ENCODE measurements at places on chromosomes 13 and 19. TPM values are rescaled to one million over a fixed set of nuclear protein-coding genes. Genes with fewer than 3 reads are reported as not detected.

DNA sequence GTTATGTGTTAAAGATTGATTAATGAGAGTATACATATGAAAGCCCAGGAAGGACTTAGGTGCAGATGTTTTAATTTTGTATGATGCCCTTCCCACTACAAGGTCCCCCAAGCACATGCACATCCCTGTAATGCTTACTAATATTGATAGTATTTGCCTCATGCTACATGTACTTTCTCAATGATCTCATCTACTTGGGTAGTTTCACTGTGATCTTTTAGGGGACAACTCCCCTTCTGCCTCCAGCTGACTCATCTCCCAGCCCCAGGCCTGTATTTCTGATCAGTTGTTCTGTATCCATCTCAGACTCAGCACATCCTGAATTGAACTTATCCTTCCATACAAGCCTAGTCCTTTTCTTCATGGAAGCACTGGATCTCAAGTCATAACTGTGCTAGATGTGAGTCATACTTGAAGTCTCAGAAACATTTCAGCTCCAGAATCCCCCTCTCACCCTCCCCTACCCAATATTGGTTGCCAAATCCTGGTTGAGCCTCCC is 49.4 kb upstream of the INTS6 start:
- no peak overlapping the region for H3K4me3 ChIP-seq
- no peak overlapping the region for H3K27ac ChIP-seq
- H3K36me3 ChIP-seq, result no peaks in the 10 kb centered on the region
- no peak for DNase-seq
- H3K4me1 ChIP-seq, result no peaks in the 10 kb centered on the region

The DOCK6 gene
- 138 TPM for total RNA-seq

GRCh38 chr13:48961379-48961778 is 14.3 kb upstream of the FNDC3A start:
- no peaks in the 10 kb centered on the region for H3K27me3 ChIP-seq
- no peak for DNase-seq
- no peak overlapping the region for H3K4me3 ChIP-seq
- H3K4me1 ChIP-seq, result no peaks in the 10 kb centered on the region
- no peaks in the 10 kb centered on the region for H3K36me3 ChIP-seq

DNA sequence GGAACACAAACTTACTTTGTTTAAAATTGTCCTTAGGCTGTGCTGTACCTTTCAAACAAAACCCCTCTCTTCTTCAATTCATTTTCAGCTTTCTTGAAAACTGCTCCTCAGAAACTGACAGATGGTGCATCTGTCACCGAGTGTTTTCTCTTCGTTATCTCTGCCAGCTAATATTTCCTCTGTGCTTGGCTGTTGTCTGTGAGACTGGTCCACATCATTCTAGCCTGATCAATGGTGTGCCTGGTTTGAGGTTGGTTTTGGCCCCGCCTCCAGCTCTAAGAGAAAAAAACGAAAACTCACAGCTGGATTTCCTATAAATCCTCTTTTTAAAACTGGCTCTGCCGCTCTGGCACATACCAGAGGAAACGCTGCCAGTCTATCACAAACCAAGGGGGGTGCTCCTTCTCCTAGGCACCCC is 79.7 kb downstream of the STARD13 start:
- H3K4me1 ChIP-seq, result peaks cover 44% of the 10 kb centered on the region
- peak overlapping the region; percentile 37 for H3K4me3 ChIP-seq
- no peaks in the 10 kb centered on the region for H3K27me3 ChIP-seq
- H3K27ac ChIP-seq, result peak overlapping the region; percentile 74

The GCDH gene
- 21.0 TPM for total RNA-seq

- DNase-seq, result no peak
- H3K27ac ChIP-seq, result no peak overlapping the region
- H3K4me1 ChIP-seq, result peaks cover 12% of the 10 kb centered on the region
- H3K4me3 ChIP-seq, result no peak overlapping the region
- no peaks in the 10 kb centered on the region for H3K27me3 ChIP-seq
Observed at GRCh38 chr19:44592451-44592890, 20.9 kb upstream of the IGSF23 start.

DNA sequence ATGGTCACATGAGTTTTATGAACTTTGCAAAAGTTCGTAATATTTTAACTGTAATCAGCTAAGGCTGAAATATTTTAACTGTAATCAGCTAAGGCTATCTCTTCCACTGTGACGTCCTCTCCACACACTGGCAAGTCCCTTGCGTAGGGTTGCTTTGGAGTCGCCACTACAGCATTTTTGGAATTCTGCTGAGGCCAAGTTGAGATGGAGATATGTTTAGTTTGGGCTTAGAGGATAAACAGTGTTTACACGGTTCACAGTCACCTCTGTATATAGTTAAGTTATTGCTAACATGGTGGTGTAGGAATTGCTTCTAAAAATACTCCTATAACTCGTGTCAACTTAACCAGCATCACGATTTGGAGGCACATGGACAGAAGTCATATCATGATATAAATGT is 143.6 kb upstream of the SERP2 start:
- no peak overlapping the region for H3K27ac ChIP-seq
- no peak for DNase-seq
- H3K36me3 ChIP-seq, result no peaks in the 10 kb centered on the region
- H3K4me3 ChIP-seq, result no peak overlapping the region

- H3K4me3 ChIP-seq, result no peak overlapping the region
- peaks cover 57% of the 10 kb centered on the region for H3K27me3 ChIP-seq
- no peak for DNase-seq
- no peaks in the 10 kb centered on the region for H3K4me1 ChIP-seq
Observed at GRCh38 chr13:112079696-112080095, 12.7 kb downstream of the SOX1 start.

- DNase-seq, result no peak
- H3K36me3 ChIP-seq, result peaks cover 44% of the 10 kb centered on the region
- H3K4me1 ChIP-seq, result peaks cover 5% of the 10 kb centered on the region
- no peak overlapping the region for H3K27ac ChIP-seq
- no peaks in the 10 kb centered on the region for H3K27me3 ChIP-seq
- H3K4me3 ChIP-seq, result no peak overlapping the region
Observed at GRCh38 chr19:18312092-18312534, 10.8 kb downstream of the LSM4 start.

GRCh38 chr13:39510316-39510695 is 92.7 kb downstream of the LHFPL6 start:
- peaks cover 6% of the 10 kb centered on the region for H3K4me1 ChIP-seq
- DNase-seq, result no peak
- no peaks in the 10 kb centered on the region for H3K27me3 ChIP-seq
- no peak overlapping the region for H3K27ac ChIP-seq
- no peaks in the 10 kb centered on the region for H3K36me3 ChIP-seq

DNA sequence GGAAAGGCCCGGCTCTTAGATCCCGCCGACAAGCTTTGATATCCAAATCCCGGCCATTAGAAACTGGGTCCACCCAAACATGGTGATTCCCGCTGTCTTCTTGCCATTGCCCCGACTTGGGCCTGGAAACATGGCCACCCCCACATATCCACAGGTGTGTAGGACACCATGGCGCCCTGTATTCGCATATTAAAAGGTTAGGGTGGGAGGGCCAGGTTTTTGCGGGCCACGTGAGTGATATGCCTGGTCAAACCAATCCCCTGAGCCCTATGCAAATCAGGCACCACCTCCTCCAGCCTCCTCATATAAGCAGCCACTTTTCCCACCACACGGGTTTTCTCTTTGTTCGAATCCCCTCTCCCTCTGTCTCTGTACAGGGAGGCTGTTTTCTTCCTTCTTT is 766.4 kb downstream of the UQCRFS1 start:
- H3K4me1 ChIP-seq, result no peaks in the 10 kb centered on the region
- H3K27me3 ChIP-seq, result no peaks in the 10 kb centered on the region
- DNase-seq, result no peak
- H3K36me3 ChIP-seq, result no peaks in the 10 kb centered on the region
- H3K27ac ChIP-seq, result no peak overlapping the region

GRCh38 chr13:77218274-77218673 is 108.6 kb downstream of the MYCBP2 start:
- no peaks in the 10 kb centered on the region for H3K4me1 ChIP-seq
- no peak for DNase-seq
- H3K27me3 ChIP-seq, result no peaks in the 10 kb centered on the region
- H3K4me3 ChIP-seq, result no peak overlapping the region
- H3K27ac ChIP-seq, result no peak overlapping the region

GRCh38 chr19:49468746-49469447 is 5.1 kb upstream of the FLT3LG start:
- peaks cover 20% of the 10 kb centered on the region for H3K36me3 ChIP-seq
- peak overlapping the region; percentile 18 for H3K27ac ChIP-seq
- H3K27me3 ChIP-seq, result no peaks in the 10 kb centered on the region
- H3K4me3 ChIP-seq, result no peak overlapping the region

The NLRP7 gene
- total RNA-seq, result not detected

DNA sequence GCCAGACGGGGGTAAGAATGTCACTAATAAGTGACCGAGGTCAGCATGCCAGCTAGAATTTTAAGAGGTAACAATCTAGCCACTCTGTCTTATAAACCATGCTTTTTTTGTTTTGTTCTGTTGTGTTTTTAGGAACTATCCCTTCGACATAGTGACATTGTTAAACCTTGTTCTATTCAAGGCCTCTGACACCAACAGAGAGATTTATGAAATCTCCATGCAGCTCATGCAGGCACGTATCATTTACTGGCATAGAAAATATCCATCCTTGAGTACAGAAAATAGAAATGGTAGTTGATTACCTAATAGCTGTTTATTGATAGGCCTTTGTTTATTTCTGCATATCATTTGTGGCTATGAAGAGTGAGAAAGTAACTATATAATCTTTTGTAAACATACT is 113.4 kb downstream of the ZAR1L start:
- no peak overlapping the region for H3K4me3 ChIP-seq
- H3K27me3 ChIP-seq, result no peaks in the 10 kb centered on the region
- DNase-seq, result no peak
- no peaks in the 10 kb centered on the region for H3K36me3 ChIP-seq

The ANKLE1 gene
- total RNA-seq, result 0.64 TPM

DNA sequence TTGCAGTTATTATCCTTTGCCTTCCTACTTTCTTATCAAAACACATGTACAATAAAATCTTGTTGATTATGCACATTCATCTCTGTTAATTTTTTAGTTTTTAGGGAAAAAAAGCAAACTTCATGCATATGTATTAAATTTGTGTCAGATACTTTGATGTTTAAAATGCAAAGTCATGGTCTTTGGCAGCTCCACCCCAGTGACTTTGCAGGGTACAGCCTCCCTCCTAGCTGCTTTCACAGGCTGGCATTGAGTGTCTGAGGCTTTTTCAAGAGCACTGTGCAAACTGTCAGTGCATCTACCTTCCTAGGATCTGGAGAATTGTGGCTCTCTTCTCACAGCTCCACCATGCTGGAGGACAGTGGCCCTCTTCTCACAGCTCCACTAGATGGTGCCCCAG is 1988.1 kb upstream of the PCDH20 start:
- H3K27ac ChIP-seq, result no peak overlapping the region
- no peak overlapping the region for H3K4me3 ChIP-seq
- H3K27me3 ChIP-seq, result no peaks in the 10 kb centered on the region
- no peak for DNase-seq
- no peaks in the 10 kb centered on the region for H3K4me1 ChIP-seq

GRCh38 chr19:14519860-14520407 is 1.7 kb upstream of the DNAJB1 start:
- DNase-seq, result no peak
- peaks cover 16% of the 10 kb centered on the region for H3K36me3 ChIP-seq
- no peak overlapping the region for H3K4me3 ChIP-seq
- H3K4me1 ChIP-seq, result peaks cover 28% of the 10 kb centered on the region
- H3K27ac ChIP-seq, result peak overlapping the region; percentile 95

DNA sequence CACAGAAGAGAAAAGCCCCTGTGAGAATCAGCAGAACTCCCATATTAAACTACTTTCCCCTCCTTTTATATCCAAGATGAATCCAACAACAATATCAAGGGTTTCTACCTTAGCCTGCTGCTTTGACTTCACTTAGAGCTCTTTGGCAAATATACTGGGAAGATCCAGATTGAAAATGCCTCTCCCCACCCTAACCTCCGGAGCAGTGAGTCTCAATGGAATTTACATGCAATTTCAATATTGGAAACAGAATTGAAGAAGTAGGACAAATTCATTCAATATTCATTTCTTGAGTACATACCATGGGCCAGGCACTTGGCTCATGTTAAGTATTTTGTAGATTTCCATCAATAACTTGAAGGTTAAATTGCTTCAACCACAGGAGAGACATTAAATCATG is 457.4 kb downstream of the TBC1D4 start:
- H3K36me3 ChIP-seq, result no peaks in the 10 kb centered on the region
- no peak overlapping the region for H3K4me3 ChIP-seq
- DNase-seq, result no peak
- no peaks in the 10 kb centered on the region for H3K4me1 ChIP-seq

The KEAP1 gene
- 69.1 TPM for total RNA-seq

DNA sequence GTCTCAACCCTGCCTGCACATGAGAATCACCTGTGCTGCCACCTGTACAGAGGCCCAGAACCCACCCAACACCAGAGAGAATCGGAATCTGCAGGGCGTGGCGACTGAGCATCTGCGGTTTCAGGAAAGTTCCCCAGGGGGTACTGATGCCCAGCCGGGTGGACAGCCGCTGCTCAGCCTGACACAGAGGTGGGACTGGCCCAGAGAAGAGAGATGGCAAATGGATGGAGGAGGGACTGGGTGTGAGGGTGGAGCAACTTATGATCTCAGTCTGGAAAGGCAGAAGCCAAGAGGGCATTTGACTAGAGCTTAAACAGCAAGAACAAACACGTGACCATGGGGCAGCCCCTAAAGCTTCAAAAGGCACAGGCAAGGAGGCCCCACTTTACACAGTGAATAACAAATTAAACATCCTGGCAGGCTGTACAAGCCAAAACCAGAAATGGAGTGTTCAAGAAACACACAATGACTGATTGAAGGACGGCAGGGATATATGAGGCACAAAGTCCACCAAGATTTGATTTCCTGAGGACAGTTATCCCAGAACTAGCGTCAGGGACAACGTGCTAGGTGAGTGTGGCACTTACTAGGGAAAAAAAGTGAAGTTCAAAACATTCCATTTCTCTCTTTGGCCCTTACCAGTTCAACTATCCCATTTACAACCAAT is 3.1 kb downstream of the RANBP3 start:
- DNase-seq, result no peak
- peaks cover 24% of the 10 kb centered on the region for H3K36me3 ChIP-seq
- no peak overlapping the region for H3K27ac ChIP-seq
- H3K4me3 ChIP-seq, result peak overlapping the region; percentile 2
- no peaks in the 10 kb centered on the region for H3K27me3 ChIP-seq
- peaks cover 37% of the 10 kb centered on the region for H3K4me1 ChIP-seq

The CEACAM19 gene
- total RNA-seq, result 7.6 TPM

The CHST8 gene
- total RNA-seq, result 0.64 TPM

The B9D2 gene
- 5.5 TPM for total RNA-seq

- H3K27me3 ChIP-seq, result no peaks in the 10 kb centered on the region
- no peaks in the 10 kb centered on the region for H3K4me1 ChIP-seq
- no peak overlapping the region for H3K27ac ChIP-seq
- H3K36me3 ChIP-seq, result no peaks in the 10 kb centered on the region
- no peak for DNase-seq
- H3K4me3 ChIP-seq, result no peak overlapping the region
Observed at GRCh38 chr13:68030152-68030809, 800.1 kb upstream of the PCDH9 start.

- H3K27me3 ChIP-seq, result no peaks in the 10 kb centered on the region
- peaks cover 100% of the 10 kb centered on the region for H3K4me1 ChIP-seq
- H3K4me3 ChIP-seq, result no peak overlapping the region
- H3K27ac ChIP-seq, result peak overlapping the region; percentile 42
- no peaks in the 10 kb centered on the region for H3K36me3 ChIP-seq
Observed at GRCh38 chr19:18503337-18503970, 18.4 kb downstream of the ELL start.
